ENCODE measurements at places on chromosomes 12 and 14.

DNA sequence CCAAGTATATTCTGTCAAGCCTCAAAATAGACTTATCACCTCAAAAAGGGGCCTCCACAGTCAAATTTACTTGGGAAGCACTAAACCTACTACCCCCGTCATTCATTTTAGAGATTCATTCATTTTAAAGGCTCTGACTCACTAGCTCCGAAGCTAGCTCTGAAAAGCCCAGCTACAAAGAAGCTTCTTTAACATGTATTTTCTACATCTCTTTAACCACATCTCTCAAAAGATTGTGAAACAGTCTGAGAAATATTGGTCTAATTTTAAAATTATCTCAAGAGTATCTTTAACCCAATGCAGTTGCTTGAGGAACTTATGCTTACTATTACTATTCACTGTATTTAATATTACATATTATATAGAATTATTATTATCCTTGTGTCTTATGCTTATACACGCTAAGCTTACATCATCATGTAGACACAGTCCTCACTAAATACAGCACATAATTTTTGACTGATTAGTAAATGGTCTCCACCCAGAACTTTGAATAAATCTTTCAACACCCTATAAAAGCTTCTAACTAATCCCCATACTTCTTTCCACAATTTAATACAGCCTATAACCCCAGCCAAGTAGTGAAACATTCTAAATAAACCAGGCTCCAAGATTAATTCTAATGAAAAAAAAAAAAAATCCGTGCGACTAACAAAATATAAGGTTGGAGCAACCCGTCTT is 7.8 kb downstream of the NT5DC3 start:
- no peak overlapping the region for H3K27ac ChIP-seq
- peaks cover 4% of the 10 kb centered on the region for H3K4me1 ChIP-seq
- DNase-seq = no peak
- no peak overlapping the region for H3K4me3 ChIP-seq
- H3K27me3 ChIP-seq = peaks cover 14% of the 10 kb centered on the region

- peaks cover 18% of the 10 kb centered on the region for H3K4me1 ChIP-seq
- no peaks in the 10 kb centered on the region for H3K36me3 ChIP-seq
- no peak overlapping the region for H3K27ac ChIP-seq
Observed at GRCh38 chr14:79009286-79009685, 839.1 kb downstream of the NRXN3 start.

GRCh38 chr12:25725931-25726330 is 172.8 kb upstream of the LMNTD1 start:
- no peak overlapping the region for H3K4me3 ChIP-seq
- no peaks in the 10 kb centered on the region for H3K27me3 ChIP-seq
- no peak overlapping the region for H3K27ac ChIP-seq
- no peak for DNase-seq

- H3K36me3 ChIP-seq = no peaks in the 10 kb centered on the region
- H3K27ac ChIP-seq = peak within 1 kb of the TSS; percentile 98
- no peaks in the 10 kb centered on the region for H3K27me3 ChIP-seq
Observed at GRCh38 chr12:108731105-108731865, at the start of gene CORO1C. TSS of gene CORO1C (minus strand) at chr12:108731518. CDS start at chr12:108701318, 30,200 bp downstream.

- peaks cover 2% of the 10 kb centered on the region for H3K27me3 ChIP-seq
- H3K27ac ChIP-seq = no peak overlapping the region
- no peaks in the 10 kb centered on the region for H3K36me3 ChIP-seq
- H3K4me1 ChIP-seq = peaks cover 21% of the 10 kb centered on the region
- no peak overlapping the region for H3K4me3 ChIP-seq
Observed at GRCh38 chr14:71231521-71232393, 324.5 kb downstream of the PCNX1 start.

DNA sequence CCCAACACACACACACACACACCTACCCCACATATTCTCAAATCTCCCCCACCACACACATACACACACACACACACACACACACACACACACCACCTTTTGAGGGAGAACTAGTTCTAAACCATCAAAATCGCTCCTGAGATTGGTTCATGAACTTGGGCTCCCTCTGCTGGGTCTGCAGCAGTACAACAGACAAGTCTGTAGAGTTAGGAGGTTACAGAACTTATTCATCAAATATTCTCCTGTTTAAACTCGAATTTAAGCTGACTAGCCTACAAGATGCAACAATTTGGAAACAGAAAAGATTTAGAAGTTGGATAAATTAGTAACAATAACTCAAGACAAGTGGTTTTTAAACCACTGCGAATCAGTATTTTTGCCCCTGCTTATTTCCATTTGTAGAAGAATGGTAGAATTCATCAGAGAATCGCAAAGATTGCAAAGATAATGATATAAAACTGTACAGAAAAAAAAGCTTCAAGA is 136.4 kb upstream of the USP15 start:
- H3K27ac ChIP-seq = no peak overlapping the region
- H3K4me3 ChIP-seq = no peak overlapping the region
- DNase-seq = peak; percentile 54

GRCh38 chr14:45716572-45716971 is 463.6 kb upstream of the MIS18BP1 start:
- DNase-seq = no peak
- H3K4me1 ChIP-seq = peaks cover 8% of the 10 kb centered on the region
- peaks cover 50% of the 10 kb centered on the region for H3K27me3 ChIP-seq
- H3K36me3 ChIP-seq = no peaks in the 10 kb centered on the region
- no peak overlapping the region for H3K4me3 ChIP-seq
- no peak overlapping the region for H3K27ac ChIP-seq

DNA sequence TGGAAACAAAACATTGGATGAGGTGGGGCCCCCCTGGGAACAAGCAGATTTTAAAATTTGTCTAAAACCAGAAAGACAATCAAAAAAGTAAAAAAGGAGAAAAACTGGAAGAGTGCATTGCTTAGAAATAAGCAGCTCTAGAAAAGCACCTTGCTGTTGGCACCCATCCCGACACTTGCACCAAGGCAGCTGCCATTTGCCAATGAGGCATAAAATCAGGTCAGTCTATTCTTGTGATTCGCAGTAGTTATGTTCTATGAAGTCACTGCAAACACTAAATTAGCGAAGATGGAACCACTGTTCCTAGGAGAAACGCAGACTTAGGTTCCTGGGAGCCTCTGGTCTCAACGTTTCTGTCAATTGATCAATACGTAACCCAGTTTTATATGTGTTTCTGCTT is 16.2 kb downstream of the VPS33A start:
- no peak overlapping the region for H3K27ac ChIP-seq
- H3K4me3 ChIP-seq = no peak overlapping the region

DNA sequence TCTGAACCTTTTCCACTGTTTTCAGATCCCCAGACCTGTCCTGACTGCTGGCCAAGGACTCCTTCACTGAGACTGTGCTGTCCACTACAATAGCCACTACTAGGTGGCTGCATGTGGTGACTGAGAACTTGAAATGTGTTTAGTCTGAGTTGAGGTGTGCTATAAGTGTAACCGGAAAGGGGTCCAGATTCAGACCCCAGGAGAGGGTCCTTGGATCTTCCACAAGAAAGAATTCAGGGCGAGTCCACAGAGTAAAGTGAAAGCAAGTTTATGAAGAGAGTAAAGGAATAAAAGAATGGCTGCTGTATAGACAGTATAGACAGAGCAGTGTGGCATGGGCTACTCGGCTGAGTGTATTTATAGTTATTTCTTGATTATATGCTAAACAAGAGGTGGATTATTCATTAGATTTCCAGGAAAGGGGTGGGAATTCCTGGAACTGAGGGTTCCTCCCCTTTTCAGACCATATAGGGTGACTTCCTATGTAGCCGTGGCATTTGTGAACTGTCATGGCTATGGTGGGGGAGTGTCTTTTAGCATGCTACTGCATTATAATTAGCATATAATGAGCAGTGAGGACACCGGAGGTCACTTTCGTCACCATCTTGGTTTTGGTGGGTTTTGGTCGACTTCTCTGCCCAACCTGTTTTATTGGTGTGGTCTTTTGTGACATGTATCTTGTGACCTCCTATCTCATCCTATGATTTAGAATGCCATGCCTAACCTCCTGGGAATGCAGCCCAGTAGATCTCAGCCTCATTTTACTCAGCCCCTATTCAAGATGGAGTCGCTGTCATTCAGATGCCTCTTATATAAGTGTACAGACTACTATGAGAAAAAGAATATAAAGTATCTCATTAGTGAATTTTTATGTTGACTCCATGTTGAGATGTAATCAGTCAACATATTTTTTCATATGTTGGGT is 70.0 kb upstream of the SRSF5 start:
- peak overlapping the region; percentile 89 for H3K27ac ChIP-seq
- no peak overlapping the region for H3K4me3 ChIP-seq
- H3K36me3 ChIP-seq = no peaks in the 10 kb centered on the region

- peaks cover 2% of the 10 kb centered on the region for H3K36me3 ChIP-seq
- no peak overlapping the region for H3K4me3 ChIP-seq
- H3K27ac ChIP-seq = no peak overlapping the region
- no peak for DNase-seq
- H3K4me1 ChIP-seq = peaks cover 30% of the 10 kb centered on the region
Observed at GRCh38 chr12:6262623-6263022, 47.9 kb upstream of the PLEKHG6 start.

DNA sequence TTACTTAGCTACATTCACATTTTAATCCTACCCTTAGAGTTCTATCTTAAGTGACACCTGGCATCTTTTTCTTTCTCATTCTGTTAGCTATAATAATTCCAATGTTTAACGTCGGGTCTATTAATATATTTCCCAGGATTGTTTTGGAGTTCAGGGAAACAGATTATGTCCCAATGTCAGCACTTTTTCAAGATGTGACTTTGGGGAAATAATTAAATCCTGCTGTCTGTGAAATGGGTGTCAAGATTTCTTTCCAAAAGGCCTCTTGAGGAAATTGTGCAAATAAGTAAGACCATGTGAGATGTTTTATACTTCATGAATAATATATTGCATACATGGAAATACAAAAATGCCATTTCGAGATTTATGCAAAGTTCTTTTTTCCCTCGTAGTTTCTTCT is 887.6 kb upstream of the SEL1L start:
- no peaks in the 10 kb centered on the region for H3K27me3 ChIP-seq
- no peak overlapping the region for H3K4me3 ChIP-seq
- no peaks in the 10 kb centered on the region for H3K4me1 ChIP-seq
- no peak for DNase-seq
- H3K36me3 ChIP-seq = peaks cover 2% of the 10 kb centered on the region
- H3K27ac ChIP-seq = no peak overlapping the region

DNA sequence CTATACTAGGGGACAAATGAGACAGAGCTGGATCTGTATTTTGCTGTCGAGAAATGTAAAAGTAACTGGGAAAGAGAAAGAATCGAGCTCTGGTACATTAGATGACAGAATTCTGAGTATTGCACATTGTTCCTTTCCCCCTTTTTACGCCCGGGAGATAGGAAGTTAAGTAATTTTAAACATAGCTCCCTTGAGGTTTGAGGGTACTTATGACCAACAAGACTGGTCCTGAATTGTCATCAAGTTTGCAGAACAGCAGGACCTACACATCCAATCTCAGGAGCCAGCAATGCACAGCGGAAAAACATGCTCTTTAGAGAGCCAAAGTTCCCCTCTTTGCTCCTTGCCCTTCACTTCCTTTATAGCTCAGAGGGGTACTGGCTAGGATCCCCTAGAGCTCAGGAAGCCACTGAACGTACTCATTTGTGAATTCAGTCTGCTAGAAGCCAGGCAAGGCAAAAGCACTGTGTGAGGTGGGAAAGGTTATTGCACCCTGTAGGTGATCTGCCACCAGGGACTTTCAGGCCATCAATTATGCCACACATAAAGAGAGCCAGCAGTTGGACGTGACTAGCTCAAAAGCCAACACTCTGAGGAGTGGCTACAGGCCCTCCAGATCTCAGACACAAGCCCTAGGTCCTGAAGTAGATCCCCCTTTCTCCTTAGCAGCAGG is 333.8 kb downstream of the KCNH5 start:
- no peak overlapping the region for H3K4me3 ChIP-seq
- no peaks in the 10 kb centered on the region for H3K4me1 ChIP-seq
- H3K27ac ChIP-seq = no peak overlapping the region

DNA sequence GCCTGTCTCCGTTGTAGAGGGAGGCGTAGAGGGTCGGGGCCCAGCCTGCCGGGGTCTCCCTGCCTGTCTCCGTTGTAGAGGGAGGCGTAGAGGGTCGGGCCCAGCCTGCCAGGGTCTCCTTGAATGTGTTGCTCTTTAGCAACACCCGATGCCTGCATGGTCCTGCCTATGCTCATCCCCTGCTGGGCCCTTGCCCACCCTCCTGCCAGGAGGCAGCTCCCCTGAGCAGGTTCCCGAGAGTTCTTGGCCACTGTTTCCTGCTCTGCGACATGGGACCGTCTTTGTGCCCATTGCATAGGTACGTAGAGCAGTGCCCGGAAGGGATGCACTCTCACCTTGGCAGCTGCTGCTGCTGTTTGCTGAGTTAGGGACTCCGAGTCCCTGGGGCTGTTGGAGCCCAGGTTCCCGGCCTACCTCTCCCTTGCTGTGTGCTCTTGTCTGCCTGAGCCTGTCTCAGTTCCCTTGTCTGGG is 3.3 kb downstream of the KIF26A start:
- no peak overlapping the region for H3K27ac ChIP-seq
- DNase-seq = peak; percentile 16
- H3K36me3 ChIP-seq = no peaks in the 10 kb centered on the region
- peaks cover 15% of the 10 kb centered on the region for H3K27me3 ChIP-seq
- no peak overlapping the region for H3K4me3 ChIP-seq

DNA sequence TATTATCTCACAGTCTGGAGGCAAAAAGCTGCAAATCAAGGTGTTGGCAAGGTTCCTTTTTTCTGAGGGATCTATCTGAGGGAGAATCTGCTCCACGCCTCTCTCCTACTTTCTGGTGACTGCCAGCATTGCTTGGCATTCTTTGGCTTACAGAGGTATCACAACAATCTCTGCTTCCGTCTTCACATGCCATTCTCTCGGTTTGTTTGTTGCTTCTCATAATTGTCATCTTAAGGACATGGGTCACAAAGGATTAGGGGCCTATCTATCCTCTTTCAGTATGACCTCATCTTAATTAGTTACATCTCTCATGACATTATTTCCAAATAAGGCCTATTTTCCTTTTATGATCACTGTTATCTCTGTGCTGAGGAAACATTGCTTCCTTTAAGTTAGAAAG is 345.0 kb downstream of the FOXG1 start:
- no peak for DNase-seq
- no peaks in the 10 kb centered on the region for H3K4me1 ChIP-seq
- H3K4me3 ChIP-seq = no peak overlapping the region
- H3K36me3 ChIP-seq = no peaks in the 10 kb centered on the region

- peak overlapping the region; percentile 55 for H3K27ac ChIP-seq
- no peaks in the 10 kb centered on the region for H3K27me3 ChIP-seq
- no peak for DNase-seq
- peaks cover 20% of the 10 kb centered on the region for H3K36me3 ChIP-seq
- H3K4me1 ChIP-seq = no peaks in the 10 kb centered on the region
Observed at GRCh38 chr12:116759783-116760621, 21.9 kb downstream of the RNFT2 start.

- H3K36me3 ChIP-seq = peaks cover 38% of the 10 kb centered on the region
- no peaks in the 10 kb centered on the region for H3K4me1 ChIP-seq
- no peak for DNase-seq
Observed at GRCh38 chr14:74667758-74668157, 45.1 kb downstream of the AREL1 start.

- no peak for DNase-seq
- no peak overlapping the region for H3K27ac ChIP-seq
- no peak overlapping the region for H3K4me3 ChIP-seq
- H3K36me3 ChIP-seq = no peaks in the 10 kb centered on the region
- H3K27me3 ChIP-seq = peaks cover 40% of the 10 kb centered on the region
Observed at GRCh38 chr12:120620624-120621023, 19.8 kb upstream of the CABP1 start.

Data from mesothelial cell of epicardium (in vitro differentiated cells).